ENCODE measurements at places on chromosomes 3 and 15. TPM values are rescaled to one million over a fixed set of nuclear protein-coding genes. Genes with fewer than 3 reads are reported as not detected.

PP2D1 gene
- not detected for total RNA-seq

CCDC39 gene
- not detected for total RNA-seq

ENTPD3 gene
- 1.6 TPM for total RNA-seq

CNTN3 gene
- 0.11 TPM for total RNA-seq

DPP8 gene
- total RNA-seq: 69.0 TPM

RTP4 gene
- not detected for total RNA-seq

QTRT2 gene
- 9.5 TPM for total RNA-seq

DNA sequence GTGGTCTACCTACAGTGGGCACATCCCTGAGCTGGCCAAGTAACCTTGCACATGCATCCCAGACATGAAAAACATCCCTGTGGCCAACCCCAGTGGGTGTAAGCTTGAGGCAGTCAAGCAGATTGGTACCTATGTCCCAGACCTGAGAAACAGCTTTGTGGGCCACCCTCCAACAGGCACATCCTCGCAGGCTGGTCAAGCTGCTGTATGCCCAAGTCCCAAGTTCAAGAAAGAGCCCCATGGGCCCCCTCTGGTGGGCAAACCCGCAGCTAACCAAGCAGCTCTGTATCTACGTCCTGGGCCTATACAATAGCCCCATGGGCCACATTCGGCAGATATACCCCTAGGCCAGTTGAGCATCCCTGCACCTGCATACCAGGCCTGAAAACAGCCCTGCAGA is 186.3 kb upstream of the GPR149 start:
- no peak for DNase-seq

DNA sequence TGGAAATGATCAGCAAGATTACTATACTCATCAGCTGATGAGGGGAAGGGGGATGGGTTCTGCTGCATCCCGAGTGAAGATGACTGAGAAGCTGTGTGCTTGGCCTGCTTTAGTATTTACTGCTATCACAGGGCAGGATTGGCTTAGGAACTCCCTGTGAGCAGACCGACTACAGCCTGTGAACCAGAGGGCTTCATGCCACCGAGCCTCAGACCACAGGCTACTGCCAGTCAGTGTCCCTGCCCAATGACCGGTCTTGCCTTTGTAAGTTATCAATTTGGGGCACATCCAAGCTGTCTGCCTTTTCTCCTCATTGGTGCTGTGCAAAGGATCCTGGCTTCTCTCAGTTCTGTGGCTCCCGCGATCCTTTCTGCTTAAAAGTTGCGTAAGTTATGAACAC is 71.5 kb downstream of the PDCD6IP start:
- DNase-seq: no peak

DNA sequence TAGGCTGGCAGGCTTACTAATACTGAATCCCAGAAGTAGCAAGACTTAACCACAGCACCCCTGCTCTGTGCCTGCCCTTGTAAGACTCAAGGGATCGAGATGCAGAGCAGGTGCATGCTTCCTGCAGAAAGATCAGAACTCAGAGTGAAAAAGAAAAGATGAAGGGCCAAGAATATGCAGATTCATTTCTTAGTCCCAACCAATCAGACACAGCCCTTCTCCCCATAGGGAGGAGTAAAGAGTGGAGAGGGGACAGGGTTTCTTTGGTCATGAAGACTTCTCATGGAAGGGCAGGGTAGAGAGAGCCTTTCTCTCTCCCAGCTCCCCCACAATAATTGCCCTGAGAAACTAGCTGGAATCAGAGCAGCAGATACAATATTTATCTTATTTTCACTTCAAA is 105.6 kb upstream of the MB21D2 start:
- DNase-seq: no peak

DNA sequence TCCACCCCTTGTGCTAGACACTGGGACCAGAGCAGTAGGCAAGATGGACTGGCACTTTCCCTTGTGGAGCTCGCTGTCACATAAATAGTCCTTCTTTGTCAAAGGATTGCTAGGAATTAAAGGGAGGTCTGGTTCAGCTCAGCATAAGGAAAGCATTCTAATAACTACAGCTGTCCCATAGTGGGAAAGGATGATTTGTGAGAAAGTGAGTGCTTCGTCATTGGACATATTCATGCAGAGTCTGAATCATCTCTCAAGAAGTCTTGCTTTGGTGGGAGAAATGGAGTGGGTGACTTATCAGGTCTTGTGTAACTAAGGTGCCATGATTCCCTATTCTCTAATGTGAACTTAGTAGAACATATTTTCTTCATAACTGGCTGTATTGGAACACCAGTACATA is 14.7 kb downstream of the PPARG start:
- no peak for DNase-seq

GRCh38 chr3:112775011-112775742 is 71.5 kb downstream of the CD200R1L start:
- DNase-seq: no peak

DNA sequence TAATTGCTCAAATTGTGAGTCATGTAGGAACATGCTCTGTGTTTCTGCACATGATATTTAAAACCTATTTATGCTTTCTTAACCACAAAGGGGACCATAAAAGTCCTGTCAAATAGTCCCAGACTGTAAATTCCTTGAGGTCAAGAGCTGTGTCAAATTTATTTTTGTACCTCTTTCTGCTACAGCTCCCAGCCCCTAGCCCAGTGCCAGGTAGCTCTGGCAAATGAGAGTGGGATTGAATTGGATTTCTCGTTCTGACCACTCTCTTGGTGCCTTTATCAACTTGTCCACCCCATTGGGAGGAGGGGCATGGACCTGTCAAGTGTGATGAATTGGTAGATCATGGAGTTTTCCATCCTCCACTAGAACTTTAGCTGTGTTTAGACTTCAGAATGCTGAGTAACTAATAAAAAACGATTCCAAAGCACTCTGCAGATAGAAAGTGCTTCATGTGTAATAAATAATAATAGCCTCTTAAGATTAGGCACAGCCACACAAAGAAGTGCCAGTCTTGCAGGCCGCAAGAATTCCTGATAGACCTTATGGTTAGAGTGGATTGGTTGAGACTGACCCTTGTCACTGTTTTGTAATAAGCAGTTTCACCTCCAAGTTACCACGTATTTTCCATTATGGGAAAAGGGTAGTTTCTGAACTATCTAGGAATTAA is 120.4 kb downstream of the LPP start:
- DNase-seq: no peak

GRCh38 chr3:125062904-125063618 is 7.3 kb upstream of the HEG1 start:
- no peak for DNase-seq

DNA sequence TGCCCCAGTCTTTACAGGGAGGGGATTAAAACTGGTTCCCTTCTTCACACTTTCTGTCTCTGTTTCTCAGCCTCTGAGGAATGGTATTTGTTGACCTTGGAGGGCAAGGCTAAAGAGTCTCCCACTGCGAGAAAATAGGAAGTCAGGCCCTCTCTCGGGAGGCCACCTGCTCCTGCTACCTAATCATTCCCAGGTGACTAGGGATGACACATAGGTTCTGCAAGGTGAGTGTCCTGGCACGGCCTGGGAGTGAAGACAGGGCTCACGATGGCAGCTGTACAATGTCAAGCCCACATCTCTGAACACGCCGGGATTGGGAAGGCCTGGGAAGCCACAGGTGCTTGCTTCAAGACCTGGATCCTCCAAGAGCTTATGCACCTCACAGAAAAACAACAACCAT is 314.2 kb downstream of the NTRK3 start:
- no peak for DNase-seq

GRCh38 chr3:46068501-46068900 is 41.2 kb upstream of the XCR1 start:
- DNase-seq: no peak

GRCh38 chr15:29410338-29410737 is 140.7 kb upstream of the NSMCE3 start:
- DNase-seq: no peak

GRCh38 chr3:58999774-59000160 is 50.1 kb downstream of the CFAP20DC start:
- no peak for DNase-seq

- DNase-seq: no peak
Observed at GRCh38 chr15:65082303-65082953, 5.9 kb downstream of the KBTBD13 start.

DNA sequence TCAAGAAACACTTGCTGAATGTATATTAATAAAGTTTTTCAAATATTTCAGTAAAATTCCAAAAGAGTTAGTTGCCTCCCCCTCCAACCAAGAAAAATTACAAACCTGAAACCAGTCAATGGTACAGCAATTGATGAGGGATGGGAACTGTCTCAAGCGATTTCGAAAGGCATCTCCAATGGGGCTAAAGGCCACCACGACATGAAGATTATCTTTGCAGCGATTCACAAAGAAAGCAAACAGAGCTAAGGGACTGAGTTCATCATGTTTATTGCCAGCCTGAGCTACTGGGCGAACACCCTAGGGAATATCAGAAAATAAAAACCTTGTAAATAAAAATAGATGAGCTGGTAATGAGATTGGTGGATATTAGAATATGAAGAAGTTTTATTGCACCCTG is 99.3 kb upstream of the ASB14 start:
- DNase-seq: no peak

GRCh38 chr3:117873249-117873600 is 1161.4 kb downstream of the IGSF11 start:
- DNase-seq: no peak

- no peak for DNase-seq
Observed at GRCh38 chr3:99172736-99173657, 271.5 kb upstream of the DCBLD2 start.

- no peak for DNase-seq
Observed at GRCh38 chr3:9727743-9728142, 3.8 kb upstream of the BRPF1 start.

DNA sequence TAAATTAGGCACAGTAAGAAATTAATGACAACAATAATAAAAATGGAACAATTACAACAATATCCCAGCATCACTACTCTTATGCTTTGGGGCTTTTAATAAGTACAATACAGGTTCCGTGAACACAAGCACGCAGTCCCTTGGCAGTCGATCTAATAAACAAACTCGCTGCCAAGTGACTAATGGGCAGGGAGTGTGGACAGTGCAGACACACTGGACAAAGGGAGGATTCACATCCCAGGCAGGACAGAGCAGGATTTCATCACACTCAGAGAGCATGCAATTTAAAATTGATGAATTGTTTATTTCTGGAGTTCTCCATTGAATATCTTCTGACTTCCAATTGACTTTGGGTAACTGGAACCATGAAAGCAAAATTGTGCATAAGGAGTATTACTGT is 524.1 kb upstream of the CFAP20DC start:
- no peak for DNase-seq

GRCh38 chr3:124044956-124045355 is 53.0 kb upstream of the ROPN1 start:
- no peak for DNase-seq

DNA sequence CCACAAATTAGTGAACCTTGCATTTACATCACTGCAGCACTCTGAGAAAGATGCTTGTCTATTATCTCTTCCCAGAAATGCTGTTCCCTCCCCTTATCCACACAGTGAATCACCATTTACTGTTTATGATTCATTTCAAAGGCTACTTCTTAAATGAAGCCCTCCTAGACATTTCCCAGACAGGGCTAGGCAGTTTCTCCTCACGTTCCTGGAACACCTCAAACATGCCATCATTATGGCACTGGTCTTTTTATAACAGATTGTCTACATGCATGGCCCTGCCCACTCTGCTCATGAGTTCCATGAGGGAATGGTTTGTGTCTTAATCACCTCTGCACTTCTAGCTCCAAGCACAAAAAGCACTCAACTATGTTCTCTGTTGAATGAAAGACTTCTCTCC is 32.2 kb upstream of the TM2D3 start:
- no peak for DNase-seq

DNA sequence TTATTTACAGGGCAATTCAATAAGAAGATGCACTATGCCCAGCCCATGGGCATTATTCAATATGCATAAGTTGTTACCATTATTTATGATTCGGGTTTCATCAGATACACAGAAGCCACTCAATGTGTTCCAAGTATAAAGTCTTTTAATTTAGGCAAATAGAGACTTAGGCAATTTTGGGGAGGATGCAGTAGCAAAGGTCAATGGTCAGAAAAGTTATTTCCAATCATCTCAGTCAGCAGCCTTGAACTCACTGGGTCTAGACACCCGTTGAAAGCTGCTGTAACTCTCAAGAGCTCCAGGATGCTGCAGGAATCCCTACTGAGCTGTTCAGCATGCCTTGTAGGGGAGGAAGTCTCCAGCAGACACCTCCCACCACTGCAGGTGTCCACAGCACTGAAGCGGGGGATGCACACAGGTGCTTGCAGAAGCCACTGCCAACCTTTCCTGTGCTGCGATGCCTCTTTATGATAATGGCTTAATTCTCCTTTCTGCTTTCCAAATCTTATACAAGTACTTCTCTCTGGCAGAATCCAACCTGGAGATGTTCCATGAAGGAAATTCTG is 155.0 kb upstream of the SUCLG2 start:
- DNase-seq: no peak

DNA sequence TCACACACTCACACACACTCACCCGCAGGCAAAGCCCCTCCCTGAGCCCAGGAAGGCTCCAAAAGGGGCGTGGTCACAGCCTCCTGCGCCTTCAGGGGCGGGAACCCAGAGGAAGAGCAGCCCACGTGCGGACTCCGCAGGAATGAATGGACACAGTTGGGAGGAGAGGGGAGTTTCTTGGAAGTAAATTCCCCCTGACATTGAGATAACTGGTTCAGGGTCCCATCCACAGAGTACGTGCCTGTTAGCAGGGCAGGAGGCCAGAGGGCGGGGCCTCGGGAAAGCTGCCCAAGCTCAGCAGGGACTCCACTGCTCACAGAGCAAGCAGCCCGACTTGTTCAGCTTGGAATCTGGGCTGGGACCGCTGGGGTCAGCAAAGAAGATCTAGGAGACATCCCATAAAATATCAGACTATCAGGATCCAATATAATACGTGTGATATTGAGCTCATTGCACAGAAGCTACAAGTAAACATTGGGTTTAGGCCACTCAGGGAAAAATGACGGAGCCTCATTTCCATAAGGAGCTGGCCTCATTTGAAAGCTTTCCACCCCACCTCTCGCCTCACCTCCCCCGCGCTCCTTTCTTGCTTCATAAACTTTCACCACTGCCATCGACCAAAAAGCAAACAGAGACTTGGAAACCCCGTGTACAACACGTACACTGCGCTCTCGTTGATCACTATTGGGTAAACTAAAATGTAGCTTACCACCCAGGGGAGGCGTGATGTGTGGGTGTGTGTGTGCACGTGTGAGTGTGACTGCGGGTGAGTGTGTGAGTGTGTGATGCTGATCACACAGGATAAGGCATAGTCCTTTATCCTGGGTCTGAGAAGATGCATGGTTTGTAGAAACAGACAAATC is 36.0 kb downstream of the TM2D3 start:
- no peak for DNase-seq

- DNase-seq: no peak
Observed at GRCh38 chr15:63655683-63656372, 58.6 kb downstream of the FBXL22 start.

DNA sequence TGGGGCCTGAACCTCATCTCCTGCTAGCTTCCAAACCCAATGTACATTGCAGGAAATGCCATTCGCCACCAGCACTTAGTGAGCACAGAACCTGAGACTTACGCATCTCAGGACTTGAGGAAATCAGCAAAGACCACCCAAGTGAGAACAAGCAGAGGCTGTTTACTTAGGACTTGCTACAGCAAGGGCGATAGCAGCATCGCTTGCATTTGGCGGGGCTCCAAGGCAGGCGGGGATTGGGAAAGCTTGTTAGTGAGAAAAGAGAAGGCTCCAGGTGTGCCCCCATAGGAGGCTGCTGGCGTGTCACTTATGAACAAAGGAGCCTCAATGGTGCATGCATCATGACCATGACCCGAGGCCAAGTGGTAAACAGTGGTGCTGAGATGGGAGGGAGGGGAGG is 19.7 kb downstream of the SLC6A20 start:
- DNase-seq: no peak
